ENCODE measurements at places on chromosomes 13 and 19.
A peak's percentile ranks its signal among the peaks of the same experiment; 100 is the strongest.

- no peak for DNase-seq
Observed at GRCh38 chr13:91767651-91768050, 369.2 kb downstream of the GPC5 start.

DNA sequence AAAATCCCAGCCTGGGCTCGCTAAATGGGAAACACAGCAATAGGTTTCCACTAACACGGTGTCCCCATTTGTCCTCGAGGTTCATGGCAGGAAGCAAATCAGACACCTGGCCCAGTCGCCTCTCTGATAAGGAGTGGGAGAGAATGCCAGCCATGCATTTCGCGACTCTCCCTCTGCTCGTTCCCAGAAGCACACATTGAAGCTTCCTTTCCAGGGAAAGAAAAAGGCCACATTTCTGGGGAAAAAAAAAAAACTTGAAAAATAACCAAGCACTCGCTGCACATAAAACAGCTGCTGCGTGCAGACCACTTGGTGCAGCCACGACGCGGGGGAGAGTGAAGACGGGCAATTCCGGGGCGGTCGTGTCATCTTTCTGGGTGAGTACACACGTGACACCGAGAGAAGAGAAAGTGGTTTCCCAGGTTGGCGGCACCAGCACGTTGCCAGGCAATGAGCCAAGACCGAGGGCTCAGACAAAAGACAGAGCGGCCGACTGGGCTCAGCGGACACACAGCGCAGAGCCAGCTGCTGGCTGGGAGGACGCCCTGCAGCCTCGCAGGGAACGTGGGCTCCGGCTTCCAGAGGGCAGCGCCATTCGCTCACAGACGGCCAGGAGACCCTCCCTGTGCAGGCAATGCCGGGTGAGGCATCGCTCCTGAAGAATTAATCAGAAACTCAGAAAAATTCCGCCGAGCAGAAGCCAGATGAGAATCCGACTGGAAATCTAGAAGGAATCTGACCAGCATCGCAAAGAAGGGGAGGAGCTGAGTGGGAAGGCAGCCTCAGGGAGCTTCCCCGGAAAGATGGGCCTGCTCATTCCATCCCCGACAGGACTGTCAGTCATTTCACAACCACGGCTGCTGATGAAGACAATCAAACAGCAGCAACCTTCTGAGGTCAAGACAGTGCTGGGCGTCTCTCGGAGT lies 83.2 kb upstream of the IRS2 start:
- DNase-seq, result peak; percentile 80

GRCh38 chr13:65504213-65504612 lies 1725.9 kb downstream of the PCDH9 start:
- DNase-seq, result no peak

DNA sequence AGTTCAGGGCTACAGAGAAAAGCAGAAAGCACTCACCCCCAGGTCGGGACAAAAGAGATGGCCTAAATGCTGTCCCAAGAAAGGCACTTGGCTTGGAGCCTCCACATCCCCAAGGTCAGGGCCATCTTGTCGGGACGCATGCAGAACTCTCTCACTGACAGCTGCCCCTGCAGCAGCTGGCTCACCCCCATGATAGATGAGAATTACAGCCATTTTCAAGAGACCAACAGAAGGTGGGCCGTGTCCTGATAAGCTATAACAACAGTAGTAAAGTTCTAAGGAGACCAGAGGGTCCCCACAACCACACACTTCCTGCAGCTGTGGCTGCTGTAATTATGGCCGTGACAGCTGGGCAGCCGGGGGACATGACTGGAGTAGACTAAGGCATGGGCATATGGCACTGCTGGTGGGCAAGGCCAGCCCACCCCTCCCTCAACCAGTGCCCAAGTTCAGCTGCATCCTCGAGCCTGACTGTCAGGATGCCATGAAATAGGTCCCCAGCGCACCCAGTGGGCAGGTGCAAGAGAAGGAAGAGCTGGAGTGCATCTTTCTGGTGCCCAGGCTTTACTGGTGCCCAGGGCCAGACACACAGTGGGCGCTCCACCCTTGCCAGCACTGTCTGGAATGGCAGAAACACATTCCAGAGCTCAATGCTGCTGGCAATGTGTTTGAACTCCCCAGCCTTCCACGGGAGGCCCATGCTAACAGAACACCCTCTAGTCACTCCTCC lies 436.7 kb upstream of the ZNF507 start:
- no peak for DNase-seq

- no peak for DNase-seq
Observed at GRCh38 chr13:79896851-79897250, 415.9 kb downstream of the NDFIP2 start.

- DNase-seq, result no peak
Observed at GRCh38 chr13:111130116-111130508, 15.0 kb downstream of the ARHGEF7 start.

GRCh38 chr19:58558623-58559274 lies 338 bp upstream of the UBE2M start:
- peak; percentile 100 for DNase-seq

DNA sequence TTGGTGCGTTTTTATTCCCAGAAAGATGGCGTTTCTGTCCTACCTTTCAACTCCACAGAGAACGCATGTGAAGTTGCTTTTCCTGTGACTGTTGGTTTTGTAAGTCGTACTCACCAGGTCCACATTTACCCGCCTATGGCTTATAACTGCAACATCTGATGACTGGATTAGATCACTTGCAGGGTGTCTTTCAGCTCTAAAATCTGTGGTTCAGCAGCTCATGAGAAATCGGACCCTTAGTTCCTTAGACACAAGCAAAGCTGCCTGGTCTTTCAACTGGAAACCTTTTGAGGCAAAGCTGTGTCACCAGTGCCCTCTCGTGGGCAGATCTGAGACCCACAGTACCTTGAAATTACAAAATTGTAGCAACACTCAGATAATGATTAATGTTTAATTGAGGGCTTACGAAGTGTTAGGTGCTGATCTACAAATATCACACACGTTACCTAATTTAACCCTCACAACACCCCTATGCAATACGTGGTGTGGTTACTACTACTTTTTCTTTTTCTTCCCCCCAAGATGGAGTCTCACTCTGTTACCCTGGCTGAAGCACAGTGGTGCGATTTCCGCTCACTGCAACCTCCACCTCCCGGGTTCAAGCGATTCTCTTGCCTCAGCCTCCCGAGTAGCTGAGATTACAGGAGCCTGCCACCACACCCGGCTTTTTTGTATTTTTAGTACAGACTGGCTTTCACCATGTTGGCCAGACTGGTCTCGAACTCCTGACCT lies 65.4 kb downstream of the RUBCNL start:
- DNase-seq, result peak; percentile 77

DNA sequence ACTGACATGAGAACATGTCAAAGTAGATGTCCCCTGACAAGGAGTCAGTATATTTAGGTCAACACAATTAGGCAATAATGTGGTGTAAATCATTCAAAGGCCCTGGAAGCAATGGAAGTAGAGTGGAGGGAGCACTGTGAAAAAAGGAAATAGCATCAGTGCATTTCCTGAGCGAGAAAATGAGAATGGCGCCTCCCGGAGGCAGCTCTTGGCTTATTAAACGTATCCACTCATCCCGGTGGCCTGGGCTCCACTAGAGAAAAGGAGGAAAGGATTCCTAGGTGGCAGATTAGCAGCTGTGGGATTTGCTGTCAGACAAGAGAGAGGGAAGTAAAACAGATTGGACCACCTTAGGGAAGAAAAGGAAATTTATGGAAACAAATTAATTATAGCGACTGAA lies 173.7 kb upstream of the TMTC4 start:
- DNase-seq, result no peak

DNA sequence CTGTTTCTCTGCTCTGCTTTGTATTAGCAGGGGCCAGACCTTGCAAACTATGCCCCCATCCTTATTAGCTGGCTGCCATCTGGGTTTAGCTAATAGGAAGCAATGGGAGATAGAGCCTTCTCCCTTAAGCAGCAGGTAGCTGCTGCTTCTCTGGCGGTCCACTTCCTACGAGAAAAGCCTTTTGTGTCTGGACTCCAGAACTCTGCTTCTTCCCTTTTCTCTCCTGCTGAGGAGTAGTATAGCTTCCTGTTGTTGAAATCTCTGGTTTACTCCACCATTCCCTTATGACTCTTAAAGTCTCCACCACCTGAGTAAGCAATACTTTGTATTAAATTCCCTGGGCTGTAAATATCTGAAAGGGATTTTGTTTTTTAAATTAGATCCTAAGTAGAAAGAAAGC lies 147.1 kb downstream of the DNAJC15 start:
- DNase-seq, result no peak

- peak; percentile 94 for DNase-seq
Observed at GRCh38 chr19:19628501-19629134, 598 bp upstream of the LPAR2 start.

Measured in eye (tissue), 1 donor.